EH (cell line): ENCODE measurements at places on chromosomes 1 and 21.
A peak's percentile ranks its signal among the peaks of the same experiment; 100 is the strongest.

DNA sequence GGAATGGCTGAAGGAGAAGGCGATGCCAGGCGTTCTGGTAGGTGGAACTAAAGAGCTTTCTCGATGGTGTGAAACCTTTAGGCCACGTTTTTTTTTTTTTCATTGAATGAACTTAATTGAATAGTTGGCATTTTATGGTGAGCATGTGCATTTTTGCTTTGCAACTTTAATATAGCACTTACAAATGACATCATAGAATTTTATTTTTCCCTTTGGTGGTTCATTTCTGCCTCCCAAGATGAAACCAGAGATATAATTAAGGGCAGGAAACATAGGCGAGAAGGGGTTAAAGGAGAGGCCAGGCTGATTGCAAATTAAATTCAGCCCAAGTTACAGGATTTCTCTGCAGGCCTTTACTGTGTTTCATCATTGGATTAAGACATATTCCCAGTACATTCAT is 85.5 kb upstream of the L1TD1 start:
- no peak for DNase-seq

DNA sequence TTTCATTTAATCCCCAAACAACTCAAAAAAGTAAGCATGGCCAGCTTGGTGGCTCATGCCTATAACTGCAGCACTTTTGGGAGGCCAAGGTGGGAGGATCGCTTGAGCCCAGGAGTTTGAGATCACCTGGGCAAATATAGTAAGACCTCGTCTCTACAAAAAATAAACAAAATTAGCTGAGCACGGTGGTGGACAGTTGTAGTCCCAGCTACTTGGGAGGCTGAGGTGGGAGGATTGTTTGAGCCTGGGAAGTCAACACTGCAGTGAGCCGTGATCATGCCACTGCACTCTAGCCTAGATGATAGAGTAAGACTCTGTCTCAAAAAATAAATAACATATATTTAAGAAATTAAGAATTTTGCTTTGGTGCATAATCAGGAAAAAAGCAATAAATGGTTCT is 6.1 kb upstream of the AKR1A1 start:
- no peak for DNase-seq

DNA sequence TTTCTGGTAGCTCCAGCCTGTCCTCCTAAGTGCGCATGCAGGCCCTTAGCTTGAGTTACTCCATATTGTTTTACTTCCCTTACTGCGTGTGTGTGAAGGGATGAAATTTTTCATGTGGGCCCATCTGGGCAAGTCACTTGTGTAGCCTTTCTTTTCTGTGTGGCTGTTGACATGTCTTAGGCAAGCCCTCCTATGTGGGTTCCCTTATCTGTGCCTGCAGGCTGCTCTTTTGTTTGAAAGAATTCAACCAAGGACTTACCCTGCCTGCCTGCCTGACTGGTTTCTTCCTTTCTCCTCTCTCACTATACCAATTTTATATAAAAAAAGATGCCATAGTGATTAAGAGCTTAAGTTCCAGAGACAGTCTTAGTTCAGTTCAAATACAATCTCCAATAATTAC is 249.3 kb downstream of the ATG4C start:
- DNase-seq = no peak

DNA sequence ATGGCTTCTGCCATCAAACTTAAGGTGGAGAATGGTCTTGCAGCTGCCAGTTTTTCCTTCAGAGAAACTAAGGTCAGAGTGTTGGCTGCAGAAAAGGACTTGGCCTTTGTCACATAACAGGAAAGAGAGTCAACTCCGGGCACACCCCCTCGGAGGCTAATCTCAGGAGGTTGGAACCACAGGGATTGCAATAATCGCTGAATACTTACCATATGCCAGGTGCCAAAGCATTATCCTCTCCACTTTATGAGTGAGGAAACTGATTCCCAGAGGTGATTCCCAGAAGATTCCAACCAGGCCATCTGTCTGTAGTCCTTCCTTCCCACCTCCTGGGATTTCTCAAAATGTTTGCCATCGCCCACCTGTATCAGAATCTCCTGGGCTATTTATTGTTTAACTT is 54.0 kb downstream of the LACTBL1 start:
- DNase-seq = no peak

DNA sequence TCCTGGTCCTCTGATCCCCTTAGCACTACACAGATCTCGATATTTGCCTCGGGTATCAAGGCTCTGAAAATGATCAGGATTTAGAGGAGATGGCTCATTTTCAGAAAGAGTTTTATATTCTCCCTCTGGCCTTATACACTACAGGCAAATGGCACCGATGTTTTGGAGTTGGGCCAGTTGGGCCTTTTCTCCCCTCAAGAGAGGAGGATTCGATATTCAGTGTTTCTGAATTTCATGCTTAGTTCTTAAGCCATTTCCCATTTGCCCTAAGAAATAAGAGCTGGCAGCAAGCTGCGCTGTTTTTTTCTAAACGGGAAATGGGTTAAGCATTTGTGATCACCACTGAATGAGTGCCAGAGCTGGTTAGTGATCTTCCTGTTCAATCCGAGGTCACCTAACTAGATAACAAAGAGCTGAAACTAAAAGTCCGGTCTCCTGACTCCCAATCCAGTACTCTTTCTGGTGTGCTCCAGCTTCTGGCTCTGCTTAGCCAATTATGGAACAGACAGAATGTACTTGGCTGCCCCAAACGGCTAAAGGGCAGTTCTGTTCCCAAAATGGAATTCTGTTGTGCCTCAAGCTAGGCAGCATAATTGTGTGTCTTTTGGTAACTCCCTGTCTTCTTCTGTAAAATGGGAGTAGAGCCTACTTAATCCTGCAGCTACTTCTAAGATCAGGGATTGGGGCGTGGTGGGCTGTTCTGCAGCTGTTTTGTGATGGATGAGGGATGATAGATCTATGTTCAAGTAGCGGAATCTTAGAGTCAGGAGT is 1.2 kb upstream of the CPT2 start:
- DNase-seq = peak; percentile 31

DNA sequence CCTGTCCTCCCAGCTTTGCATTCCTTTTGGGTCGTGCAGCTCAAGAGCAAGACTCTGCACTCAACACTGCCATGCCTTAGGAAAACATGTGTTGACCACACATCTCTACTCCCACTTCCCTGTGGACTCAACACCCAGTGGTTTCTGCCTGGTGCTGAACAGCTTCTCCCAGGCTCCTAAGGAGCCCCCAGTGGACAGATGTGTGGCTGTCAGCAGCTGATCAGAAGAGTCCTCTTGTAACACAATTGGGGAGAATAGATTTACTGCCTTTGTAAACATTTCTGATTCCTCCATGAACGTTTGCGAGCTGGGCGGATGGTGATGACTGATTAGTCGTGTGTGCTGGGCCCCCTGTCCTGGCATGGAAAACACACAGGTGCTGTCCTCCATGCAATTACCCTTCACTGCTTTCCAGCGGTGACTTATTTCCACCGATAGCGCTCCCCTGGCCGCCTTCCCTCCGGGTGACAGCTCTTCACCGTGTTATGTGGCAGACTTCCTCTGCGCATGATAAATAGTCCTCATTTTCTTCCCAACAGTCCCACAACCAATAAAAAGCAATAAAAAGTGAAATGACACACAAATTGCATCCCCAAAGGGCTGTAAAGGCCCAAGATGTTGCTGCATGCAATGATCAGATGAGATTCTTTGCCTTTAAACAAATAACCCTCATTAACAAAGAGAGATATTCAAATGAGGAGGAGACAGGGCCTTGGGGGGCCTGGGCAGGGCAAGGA is 249.4 kb upstream of the AJAP1 start:
- no peak for DNase-seq

GRCh38 chr1:243244432-243244841 is 10.6 kb downstream of the CEP170 start:
- DNase-seq = no peak

DNA sequence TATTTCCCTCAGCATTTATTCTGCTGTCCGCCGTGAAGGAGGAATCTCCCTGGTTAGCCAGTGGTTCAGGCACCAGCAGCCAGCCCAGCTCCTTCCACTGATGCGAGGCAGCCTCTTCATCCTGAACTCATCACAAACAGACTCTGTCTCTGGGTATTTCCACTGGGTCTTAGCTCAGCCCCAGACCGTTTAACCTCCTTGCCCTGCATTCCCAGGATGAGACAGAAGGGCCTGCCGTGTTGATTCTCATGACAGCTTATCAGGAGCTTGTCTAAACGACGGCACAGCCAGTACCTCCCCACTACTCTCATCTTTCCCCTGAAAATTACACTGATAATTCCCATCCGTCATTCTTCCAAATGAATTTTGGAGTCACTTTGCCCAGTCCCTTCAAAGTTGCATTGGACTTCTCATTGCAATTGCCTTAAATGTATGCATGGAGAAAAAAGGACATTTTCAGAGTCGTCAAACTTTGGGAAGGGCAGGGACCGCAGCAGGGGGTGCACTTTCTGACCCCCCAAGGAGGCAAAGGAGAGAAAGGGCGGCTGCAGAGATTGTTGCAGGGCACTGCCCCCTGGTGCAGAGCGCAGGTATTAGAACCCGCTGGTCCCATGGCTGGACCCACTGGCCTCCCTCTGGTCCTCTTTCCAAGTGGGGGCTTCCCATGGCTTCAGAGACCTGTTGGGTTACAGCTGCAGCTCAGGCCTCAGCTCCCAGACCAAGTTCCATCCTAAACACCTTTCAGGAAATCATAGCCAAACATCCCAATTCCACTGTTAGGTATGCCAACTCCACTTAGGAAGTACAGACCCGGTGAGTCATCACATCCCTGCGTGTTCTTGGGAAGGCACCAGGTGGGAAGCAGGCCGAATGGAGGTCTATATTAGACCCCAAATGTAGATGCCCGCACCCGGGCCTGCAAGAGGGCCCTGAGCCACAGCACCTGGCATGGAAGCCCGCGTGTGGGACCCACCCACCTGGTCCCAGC is 3.7 kb upstream of the MEGF6 start:
- peak; percentile 25 for DNase-seq

GRCh38 chr1:145740269-145740668 is 21.0 kb downstream of the CD160 start:
- peak; percentile 93 for DNase-seq
